Heart right ventricle (tissue), 16 donors: ENCODE measurements at places on chromosomes 12 and 14. TPM values are rescaled to one million over a fixed set of nuclear protein-coding genes. Genes with fewer than 3 reads are reported as not detected.

MARS1 gene
- total RNA-seq: 56.7 TPM

OASL gene
- total RNA-seq: 2.5 TPM

ART4 gene
- total RNA-seq: 3.2 TPM

DLK1 gene
- 6.9 TPM for total RNA-seq

SERPINA9 gene
- total RNA-seq: not detected

RNASE3 gene
- total RNA-seq: not detected

GRCh38 chr14:36916668-36917067 is 255.0 kb downstream of the PAX9 start:
- H3K27me3 ChIP-seq: peaks cover 6% of the 10 kb centered on the region
- H3K4me1 ChIP-seq: no peaks in the 10 kb centered on the region
- no peak for DNase-seq
- H3K4me3 ChIP-seq: no peak overlapping the region
- H3K27ac ChIP-seq: no peak overlapping the region
- no peaks in the 10 kb centered on the region for H3K36me3 ChIP-seq

DNA sequence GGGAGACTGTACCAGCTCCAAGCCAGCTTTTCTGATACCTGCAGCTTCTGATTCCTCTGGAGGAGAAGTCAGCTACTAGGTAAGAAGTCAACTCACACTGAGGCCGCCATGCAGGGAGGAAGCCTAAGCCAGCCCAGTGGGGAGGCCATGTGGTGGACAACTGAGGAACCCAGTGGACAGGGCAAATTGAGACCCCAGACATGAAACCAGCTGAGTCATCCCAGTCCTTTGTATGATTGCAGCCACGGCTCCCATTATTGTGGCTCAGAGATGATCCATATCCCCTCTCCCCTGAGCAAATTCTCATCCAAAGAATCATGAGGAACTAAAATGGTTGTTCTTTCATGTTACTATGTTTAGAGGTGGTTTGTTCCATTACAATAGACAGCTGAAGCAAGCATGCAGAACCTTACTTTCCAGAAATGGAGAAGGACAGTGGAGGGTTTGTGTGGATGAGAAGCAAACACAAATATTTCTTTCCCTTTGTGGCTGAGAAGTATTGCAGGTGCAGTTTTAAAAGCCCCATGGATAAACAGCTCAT is 1147.3 kb upstream of the TMEM132C start:
- no peak for DNase-seq
- no peaks in the 10 kb centered on the region for H3K27me3 ChIP-seq
- no peaks in the 10 kb centered on the region for H3K4me1 ChIP-seq
- no peaks in the 10 kb centered on the region for H3K36me3 ChIP-seq

DNA sequence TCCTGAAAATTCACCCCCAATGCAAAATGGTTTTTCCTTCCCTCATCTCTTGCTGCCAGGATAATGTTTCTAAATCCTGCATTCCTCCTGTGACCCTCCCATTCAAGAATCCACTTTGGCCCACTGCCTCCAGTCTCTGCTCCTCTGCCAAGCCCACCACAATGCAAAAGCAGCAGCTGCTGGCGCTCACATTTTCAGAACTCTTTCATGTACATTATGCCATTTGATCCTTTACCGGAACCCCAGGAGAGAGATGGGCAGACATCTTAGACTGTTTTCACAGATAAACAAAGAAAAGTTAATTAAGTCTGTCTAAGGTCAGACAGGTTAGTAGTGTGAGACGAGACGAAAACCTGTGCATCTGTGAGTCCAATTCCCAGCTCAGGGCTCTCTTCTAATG is 12.9 kb downstream of the LRIG3 start:
- peaks cover 76% of the 10 kb centered on the region for H3K36me3 ChIP-seq
- no peak for DNase-seq
- H3K4me3 ChIP-seq: no peak overlapping the region
- H3K4me1 ChIP-seq: no peaks in the 10 kb centered on the region
- no peak overlapping the region for H3K27ac ChIP-seq

GRCh38 chr12:25041006-25041741 is 92.3 kb upstream of the BCAT1 start:
- peak overlapping the region; percentile 69 for H3K27ac ChIP-seq
- DNase-seq: peak; percentile 11
- H3K4me3 ChIP-seq: no peak overlapping the region
- no peaks in the 10 kb centered on the region for H3K27me3 ChIP-seq

DNA sequence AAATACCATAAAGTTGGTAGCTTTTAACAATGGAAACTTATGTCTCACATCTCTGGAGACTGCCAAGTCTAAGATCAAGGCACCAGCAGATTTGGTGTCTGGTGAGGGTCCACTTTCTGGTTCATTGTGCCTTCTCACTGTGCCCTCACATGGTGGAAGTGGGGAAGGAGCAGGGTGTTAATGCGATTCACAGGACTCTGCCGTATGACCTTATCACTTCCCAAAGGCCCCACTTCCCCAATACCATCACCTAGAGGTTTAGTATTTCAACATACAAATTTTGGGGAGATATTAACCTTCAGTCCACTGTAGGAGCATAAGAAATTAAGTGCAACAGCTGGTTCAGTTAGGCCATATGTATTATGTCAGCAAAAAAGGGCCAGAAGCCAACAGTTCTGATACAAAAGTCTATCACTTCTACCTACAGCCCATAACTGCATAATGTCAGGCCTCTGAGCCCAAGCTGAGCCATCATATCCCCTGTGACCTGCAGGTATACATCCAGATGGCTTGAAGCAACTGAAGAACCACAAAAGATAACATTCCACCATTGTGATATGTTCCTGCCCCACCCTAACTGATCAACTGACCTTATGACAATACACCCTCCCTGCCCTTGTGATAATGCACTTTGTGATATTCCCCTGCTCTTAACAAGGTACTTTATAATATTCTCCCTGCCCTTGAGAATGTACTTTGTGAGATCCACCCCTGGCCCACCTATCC is 24.7 kb downstream of the DDHD1 start:
- no peak overlapping the region for H3K27ac ChIP-seq
- no peak for DNase-seq
- no peaks in the 10 kb centered on the region for H3K27me3 ChIP-seq

DNA sequence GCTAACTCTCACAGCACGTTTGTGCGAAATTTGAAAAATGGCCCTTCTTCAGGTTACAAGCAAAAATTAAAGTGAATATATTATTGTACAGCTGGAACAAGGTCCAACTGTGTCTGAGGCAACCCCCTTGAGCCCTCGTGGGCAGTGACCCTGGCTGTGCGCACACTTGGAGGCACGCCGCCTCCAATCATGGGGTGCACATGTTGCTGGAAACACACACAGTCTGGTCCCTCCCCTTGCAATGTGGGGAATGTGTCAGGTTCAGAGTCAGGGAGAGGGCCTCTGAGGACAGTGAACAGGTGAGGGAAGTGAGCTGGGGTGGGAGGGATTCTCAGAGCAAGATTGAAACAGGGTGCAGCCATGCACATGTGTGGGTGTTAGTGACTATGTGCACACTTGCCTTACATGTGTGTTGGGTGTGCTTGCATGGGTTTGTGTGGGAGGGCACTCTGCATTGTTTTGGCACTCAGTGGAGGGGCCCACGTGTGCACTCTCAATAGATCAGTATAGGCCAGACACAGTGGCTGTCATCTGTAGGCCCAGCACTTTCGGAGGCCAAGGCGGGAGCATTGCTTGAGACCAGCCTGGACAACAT is 9.6 kb downstream of the TSPAN9 start:
- no peaks in the 10 kb centered on the region for H3K36me3 ChIP-seq
- no peaks in the 10 kb centered on the region for H3K27me3 ChIP-seq
- DNase-seq: no peak

GRCh38 chr12:57735952-57736740 is 2.4 kb downstream of the AGAP2 start:
- H3K27ac ChIP-seq: peak overlapping the region; percentile 43
- H3K4me3 ChIP-seq: peak overlapping the region; percentile 55
- H3K36me3 ChIP-seq: no peaks in the 10 kb centered on the region
- H3K27me3 ChIP-seq: peaks cover 75% of the 10 kb centered on the region
- H3K4me1 ChIP-seq: peaks cover 19% of the 10 kb centered on the region

DNA sequence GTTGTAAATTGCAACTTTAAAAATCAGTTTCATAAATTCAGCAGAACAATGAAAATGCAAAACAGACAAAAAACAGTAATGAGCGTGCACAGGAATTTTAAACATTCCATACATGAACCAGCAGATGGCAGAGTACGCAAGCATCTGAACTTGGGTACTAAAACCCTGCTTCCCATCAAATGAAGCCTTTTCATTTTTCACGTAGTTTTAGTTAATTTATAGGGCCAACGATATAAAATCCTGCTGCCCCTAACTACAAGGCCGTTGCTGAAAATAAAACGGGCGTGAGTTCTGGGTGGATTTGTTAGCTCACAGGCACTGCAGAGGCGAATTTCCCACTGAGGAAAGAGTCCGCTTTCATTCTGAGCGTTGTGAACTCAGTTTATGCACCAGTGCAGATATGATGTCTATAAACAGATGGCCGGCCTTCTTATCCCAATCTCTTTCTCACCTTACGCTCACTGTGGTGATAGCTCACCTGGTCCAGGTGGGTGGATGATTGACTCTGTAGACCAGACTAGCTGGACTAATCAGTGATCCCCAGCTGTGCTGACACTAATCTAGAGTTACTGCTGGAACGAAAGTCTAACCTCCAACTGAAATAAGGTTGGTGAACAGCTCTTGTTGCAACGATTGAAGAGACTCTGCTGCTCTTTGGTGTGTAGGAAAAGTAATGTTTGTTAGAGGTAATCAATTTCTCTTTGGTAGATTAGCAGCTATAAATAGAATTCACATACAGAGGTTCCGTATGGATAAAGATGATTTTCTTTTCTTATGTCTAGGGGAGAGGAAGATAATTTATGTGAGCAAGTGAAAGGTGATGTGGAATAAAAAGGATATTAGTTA is 89.2 kb downstream of the PDZRN4 start:
- H3K4me1 ChIP-seq: no peaks in the 10 kb centered on the region
- no peak overlapping the region for H3K4me3 ChIP-seq
- no peaks in the 10 kb centered on the region for H3K36me3 ChIP-seq
- no peak for DNase-seq
- H3K27me3 ChIP-seq: no peaks in the 10 kb centered on the region

DNA sequence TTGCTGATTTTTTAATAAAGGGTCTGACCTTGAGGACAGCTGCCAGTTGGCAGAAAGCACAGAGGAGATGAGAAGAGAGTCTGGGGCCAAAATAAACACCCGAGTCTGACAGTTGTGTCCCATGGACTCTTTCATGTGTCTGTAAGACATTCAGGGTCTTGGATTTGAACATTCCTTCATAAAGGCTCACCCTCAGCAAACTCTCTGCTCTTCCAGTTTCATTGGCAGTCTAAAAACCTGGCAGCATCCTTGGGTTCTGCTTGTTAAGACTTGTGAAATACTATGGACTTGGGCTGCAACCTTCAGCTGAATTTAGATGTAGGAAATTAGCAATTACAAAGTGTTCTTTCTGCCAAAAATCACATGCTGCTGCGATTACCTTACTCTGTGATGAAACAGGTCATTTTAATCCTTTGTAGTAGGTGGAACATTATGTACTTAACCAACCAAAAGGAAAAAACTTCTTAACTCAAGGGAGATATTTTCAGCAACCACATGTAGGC is 32.0 kb upstream of the LMNTD1 start:
- DNase-seq: no peak
- H3K4me1 ChIP-seq: no peaks in the 10 kb centered on the region
- no peak overlapping the region for H3K27ac ChIP-seq
- H3K36me3 ChIP-seq: no peaks in the 10 kb centered on the region

- H3K27ac ChIP-seq: no peak overlapping the region
- no peak for DNase-seq
- peaks cover 50% of the 10 kb centered on the region for H3K27me3 ChIP-seq
- no peak overlapping the region for H3K4me3 ChIP-seq
Measured at GRCh38 chr12:128980623-128981022, 127.3 kb downstream of the GLT1D1 start.

DNA sequence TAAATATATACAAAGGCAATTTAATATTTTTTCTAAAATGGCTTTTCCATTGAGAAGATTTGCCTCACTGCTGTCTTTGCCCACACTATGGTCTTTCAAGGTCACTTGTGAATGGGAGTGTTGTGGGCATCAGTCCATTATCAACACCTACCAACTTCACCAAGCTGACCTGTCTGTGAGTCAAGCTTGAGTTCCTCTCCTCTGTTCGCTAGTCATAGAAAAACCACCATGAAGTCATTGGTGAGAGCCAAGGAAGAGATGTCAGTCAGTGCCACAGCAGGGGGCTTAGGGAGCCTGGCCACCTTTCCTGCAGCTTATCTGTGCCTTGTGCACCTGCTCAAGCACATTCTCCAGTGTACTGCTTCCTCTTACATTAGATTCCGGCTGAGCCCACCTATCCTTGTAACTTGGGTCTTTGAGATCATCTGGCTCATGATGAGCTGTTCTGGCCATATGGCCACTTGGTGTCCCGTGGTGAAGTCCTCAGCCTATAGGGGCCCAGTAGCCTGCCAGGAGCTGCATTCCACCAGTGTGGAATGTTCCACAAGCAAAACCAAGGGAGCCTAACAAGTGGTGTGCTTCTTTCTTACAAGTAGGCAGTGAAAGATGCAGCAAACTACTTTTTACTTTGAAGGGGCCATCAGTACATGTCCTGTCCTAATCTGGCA is 80.8 kb upstream of the C12orf71 start:
- H3K27me3 ChIP-seq: no peaks in the 10 kb centered on the region
- H3K4me3 ChIP-seq: no peak overlapping the region
- DNase-seq: no peak
- H3K27ac ChIP-seq: no peak overlapping the region

- H3K4me3 ChIP-seq: no peak overlapping the region
- no peaks in the 10 kb centered on the region for H3K4me1 ChIP-seq
- no peaks in the 10 kb centered on the region for H3K36me3 ChIP-seq
- peak; percentile 61 for DNase-seq
- no peaks in the 10 kb centered on the region for H3K27me3 ChIP-seq
- no peak overlapping the region for H3K27ac ChIP-seq
Measured at GRCh38 chr14:24710403-24711112, 76.6 kb upstream of the GZMB start.

- no peaks in the 10 kb centered on the region for H3K36me3 ChIP-seq
- H3K27me3 ChIP-seq: no peaks in the 10 kb centered on the region
- peaks cover 14% of the 10 kb centered on the region for H3K4me1 ChIP-seq
- H3K27ac ChIP-seq: no peak overlapping the region
- DNase-seq: no peak
- no peak overlapping the region for H3K4me3 ChIP-seq
Measured at GRCh38 chr14:21192875-21193535, 37.1 kb upstream of the OR5AU1 start.

- no peak overlapping the region for H3K27ac ChIP-seq
- no peaks in the 10 kb centered on the region for H3K4me1 ChIP-seq
- H3K27me3 ChIP-seq: no peaks in the 10 kb centered on the region
- no peaks in the 10 kb centered on the region for H3K36me3 ChIP-seq
- no peak overlapping the region for H3K4me3 ChIP-seq
Measured at GRCh38 chr14:99724196-99724891, 40.2 kb downstream of the CYP46A1 start.

DNA sequence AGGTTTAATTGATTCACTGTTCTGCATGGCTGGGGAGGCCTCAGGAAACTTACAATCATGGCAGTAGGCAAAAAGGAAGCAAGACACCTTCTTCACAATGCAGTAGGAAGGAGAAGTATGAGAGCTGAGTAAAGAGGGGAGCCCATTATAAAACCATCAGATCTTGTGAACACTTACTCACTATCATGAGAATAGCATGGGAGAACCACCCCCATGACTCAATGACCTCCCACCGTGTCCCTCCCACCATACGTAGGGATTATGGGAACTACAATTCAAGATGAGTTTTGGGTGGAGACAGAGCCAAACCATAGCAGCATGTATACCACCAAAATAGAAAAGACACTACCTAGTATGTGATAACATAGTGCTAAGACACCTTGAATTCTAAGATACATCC is 2.9 kb upstream of the HMGA2 start:
- H3K27me3 ChIP-seq: peaks cover 7% of the 10 kb centered on the region
- H3K4me1 ChIP-seq: peaks cover 28% of the 10 kb centered on the region
- no peaks in the 10 kb centered on the region for H3K36me3 ChIP-seq
- no peak for DNase-seq
- H3K4me3 ChIP-seq: no peak overlapping the region

GRCh38 chr12:24560192-24560775 is 388.6 kb downstream of the BCAT1 start:
- H3K4me1 ChIP-seq: peaks cover 19% of the 10 kb centered on the region
- no peaks in the 10 kb centered on the region for H3K36me3 ChIP-seq
- H3K27ac ChIP-seq: no peak overlapping the region
